ENCODE measurements at places on chromosomes 2 and 18.
A peak's percentile ranks its signal among the peaks of the same experiment; 100 is the strongest.

DNA sequence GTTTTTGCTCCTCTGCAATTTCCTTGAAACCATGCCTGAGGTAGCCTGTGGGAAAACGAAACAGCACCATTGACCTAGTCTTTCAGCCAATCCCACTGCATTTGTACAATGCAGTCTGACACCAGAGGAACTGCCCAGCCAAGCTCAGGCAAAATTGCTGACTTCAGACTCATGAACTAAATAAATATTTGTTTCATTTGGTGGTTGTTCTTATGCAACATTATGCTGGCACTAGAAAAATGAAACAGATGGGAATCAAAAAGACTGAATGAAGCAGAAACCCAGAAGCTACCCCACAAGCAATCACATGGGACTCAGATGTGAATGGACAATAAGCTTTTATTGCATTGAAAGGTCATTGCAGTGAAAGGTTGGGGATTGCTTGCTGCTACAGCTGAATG, 1.7 kb downstream of the NAT8 start:
- DNase-seq, result no peak

DNA sequence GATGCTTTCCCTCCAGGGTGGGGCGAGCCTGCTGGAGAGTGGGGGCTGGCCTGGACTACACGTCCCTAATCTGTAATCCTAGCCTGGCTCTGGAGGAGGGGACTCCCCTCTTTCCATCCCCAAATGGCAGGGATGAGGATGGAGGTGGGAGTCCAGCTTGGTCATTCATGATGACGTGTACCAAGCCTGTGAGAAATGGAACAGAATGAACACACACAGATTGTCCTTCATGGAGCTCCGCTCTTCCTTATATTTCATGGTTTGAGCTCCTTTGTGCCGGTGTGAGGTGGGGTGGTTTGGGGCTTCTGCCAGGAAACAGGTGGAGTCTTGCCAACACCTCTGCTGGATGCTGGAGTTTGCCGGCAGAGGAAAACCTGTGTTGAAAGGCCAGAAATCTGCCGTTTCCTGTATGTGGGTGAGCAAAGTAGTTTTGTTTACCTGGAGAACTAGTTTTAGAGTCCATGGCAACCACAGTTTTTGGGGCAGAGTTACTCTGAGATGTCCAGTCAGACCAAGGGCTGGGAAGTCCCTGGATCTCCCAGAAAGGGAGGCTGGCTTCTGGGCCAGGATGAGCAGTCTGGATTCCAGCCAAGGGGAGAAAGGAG, 417.6 kb upstream of the MEX3C start:
- DNase-seq, result no peak

DNA sequence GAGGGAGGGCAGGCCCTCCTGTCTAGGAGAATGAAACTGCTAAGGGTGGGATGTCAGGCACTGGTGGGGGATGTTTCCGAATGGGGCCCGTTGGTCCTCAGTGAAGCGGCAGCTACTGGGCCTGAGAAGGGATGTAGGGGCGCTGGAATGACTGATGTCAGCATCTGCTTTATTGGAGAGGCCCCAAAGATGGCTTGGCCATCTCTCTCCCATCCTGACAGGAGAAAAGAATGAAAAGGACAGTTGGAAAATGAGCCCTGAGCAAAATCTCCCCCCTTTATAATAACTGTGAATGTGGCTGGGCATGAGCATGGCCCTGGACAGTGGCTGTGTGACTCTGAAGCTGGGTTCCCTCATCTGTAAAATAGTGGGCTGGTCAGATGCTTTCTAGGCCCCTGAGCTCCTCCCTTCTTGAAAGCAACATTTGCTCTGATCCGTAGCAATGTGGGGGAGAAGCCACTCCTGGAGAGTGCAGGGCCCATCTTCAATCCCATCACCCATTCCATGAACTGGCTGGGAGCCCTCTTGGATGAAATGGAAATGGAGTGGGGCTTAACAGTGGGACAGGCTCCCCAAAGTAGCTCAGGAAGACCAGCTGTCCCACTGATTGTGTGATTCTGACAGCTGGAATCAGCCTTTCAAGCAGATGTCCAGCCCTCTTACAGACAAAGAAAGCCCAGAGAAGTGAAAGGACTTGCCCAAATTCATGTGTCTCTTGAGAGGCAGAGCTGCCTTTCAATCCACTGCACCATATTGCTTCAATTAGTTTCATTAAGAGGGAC, 232.7 kb upstream of the SMAD2 start:
- no peak for DNase-seq

- no peak for DNase-seq
Measured at GRCh38 chr2:65566617-65567016, 134.2 kb upstream of the SPRED2 start.

DNA sequence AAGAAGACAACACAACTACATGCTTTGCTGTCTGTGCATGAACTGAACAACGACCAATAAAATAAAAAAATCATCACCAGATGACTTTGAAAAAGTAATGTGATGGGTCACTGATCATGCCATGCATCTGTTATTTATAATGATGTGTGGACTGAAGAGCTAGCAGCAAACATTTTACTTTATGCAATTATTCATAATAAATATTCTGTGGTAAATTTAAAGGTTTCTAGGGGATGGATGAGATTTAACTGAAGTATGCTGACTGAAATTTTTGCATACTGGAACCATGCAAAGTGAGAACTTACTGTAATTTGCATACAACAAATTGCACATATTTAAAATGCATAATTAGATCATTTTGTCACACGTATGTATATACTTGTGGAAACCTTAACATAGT, 31.3 kb upstream of the BAZ2B start:
- DNase-seq, result no peak

GRCh38 chr2:54387059-54387991, 68.8 kb upstream of the SPTBN1 start:
- DNase-seq, result no peak

- no peak for DNase-seq
Measured at GRCh38 chr2:39381653-39382052, 55.4 kb downstream of the MAP4K3 start.

DNA sequence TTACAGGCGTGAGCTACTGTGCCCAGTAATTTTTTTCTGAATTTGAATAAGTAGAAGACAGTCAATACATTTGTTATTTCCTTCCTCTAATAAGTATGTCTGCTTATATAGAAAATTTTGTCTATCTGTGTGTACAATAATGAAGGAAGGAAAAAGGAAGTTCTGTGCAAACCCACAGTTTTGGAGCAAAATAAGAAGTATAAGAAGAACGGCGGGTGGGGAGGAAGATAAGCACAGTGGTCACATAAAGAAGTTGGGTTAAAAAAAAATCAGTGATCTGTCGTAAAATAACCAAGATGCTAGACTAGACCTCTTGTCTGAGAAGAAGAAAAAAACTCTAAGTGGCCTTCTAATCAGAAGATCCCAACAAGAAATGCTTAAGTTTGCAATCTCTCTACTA, 20.2 kb downstream of the MGAT4A start:
- no peak for DNase-seq

DNA sequence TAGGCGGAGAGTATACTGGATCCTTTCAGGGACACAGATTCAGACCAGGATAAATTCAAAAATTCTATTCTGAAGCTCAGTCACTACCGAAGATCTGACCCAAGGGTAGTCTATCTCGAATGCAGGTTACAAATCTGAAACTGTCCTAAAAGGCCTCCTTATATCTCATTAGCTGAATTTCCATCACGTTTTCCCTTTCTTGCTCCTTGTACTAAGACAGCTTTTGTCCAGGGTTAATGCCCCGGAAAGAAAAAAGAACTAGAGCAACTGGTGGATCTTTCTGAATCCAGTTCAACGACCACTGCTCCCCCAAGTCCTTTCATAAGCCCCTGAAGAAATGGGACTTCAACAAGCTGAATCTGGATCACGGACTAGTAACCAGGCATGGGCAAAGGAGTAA, 97.5 kb upstream of the CCDC85A start:
- no peak for DNase-seq

GRCh38 chr2:103402944-103403343, 641.1 kb downstream of the TMEM182 start:
- no peak for DNase-seq

DNA sequence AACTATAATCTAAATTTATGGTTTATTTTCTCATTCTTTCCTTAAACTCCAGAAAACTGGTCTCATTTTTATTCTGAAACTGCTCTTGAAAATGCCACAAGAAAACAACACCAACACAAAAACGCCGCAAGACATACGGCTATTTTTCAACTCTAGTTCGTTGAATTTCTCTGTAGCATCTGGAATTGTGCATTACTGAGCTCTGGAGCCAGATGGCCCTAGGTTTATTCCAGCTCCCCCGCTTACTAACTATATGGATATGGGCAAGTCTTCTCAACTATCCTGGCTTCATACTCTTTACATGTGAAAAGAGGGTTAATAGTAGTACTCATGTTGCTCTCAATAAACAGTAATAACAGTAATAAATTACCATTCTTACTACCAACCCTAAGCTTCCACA, 19.9 kb downstream of the FAM98A start:
- DNase-seq, result no peak

- DNase-seq, result no peak
Measured at GRCh38 chr2:145753966-145754365, 1234.0 kb upstream of the ZEB2 start.

DNA sequence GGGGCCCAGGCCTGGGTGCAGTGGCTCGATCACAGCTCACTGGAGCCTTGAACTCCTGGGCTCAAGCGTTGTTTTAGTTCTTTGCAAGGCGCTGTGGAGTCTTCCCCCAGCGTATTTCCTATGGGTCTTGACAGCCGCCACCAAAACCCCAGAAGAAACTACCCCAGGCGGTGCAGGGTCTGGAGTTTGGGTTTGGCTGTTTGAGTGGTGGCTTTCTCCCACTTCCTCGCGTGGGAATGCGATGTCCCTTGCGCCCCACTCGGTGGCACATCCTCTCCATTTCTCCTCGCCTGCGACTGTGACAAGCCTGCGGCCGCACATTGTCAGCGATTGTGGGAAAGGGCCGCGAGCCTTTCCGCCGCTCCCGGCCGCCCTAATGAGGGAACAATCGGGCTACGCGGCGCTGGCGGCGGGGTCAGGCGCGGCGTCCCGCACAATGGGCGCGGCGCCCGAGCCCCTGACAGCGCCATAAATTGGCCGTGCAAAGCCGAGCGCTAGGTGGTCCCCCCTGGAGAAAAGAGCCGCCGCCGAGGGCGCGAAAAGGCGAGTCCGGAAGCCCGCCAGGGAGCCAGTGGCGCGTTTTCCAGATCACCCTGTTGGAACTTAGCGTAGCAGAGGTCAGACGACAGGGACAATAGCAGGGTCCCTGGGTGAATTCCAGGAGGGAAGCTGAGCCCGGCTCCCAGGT, 194.9 kb upstream of the POU3F3 start:
- DNase-seq, result no peak

DNA sequence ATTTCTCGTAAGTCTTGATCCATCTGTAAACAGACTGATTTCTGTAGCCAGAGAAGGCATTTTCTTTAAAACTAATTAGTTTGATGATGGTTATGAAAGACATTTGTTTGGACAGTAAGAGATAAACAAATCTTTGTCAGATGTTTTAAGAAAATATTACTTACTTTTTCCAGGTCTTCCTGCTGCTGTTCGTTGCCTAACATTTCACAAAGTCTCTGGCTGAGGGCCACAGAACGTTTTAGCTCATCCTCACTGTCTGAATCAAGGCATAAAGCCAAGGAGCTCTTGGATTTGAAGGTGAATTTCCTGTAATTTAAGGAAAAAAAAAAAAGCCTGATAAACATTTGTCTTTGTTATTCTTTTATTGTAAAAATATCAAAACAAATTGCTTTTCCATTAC, 57.8 kb downstream of the VIL1 start:
- no peak for DNase-seq

DNA sequence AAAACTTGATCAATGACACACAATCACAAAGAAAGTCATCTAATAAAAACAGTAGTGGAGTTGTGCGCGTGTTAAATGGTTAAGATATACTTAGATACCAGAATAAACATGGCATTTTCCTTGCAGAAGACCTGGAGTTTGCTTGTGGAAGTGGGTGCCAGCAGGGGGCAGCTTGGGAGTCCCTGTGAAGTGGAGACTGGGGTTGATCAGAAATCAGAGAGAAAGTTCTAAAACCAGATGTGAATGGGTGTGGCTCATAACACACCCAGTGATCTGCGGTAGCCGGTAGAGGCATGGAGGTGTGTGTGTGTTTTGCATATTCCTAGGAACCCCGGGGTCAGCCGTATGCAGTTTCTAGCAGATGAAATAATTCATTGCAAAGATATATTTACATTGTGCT, 300.1 kb upstream of the TRIB2 start:
- DNase-seq, result peak; percentile 56

GRCh38 chr2:9398881-9399780, 24.2 kb downstream of the ITGB1BP1 start:
- no peak for DNase-seq

GRCh38 chr2:209512971-209513370, 89.1 kb downstream of the MAP2 start:
- DNase-seq, result no peak

DNA sequence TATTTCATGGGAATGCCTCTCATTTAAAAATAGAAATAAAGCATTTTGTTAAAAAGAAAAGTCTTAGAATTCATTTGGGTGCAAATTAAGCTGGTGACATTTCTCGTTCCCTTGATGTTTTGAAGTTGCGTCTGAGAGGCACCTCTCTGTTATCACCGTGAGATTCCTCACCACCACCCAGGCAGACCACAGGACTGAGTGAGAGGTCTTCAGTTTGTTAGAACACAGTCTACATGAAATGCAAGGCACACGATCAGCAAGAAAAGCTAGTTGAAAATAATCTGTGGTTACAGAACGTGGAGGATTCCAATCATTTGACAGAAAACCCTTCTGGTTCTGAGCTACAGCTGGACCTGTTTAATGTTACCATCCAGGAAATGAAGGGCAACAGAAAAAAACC, 116.0 kb downstream of the UXS1 start:
- no peak for DNase-seq

DNA sequence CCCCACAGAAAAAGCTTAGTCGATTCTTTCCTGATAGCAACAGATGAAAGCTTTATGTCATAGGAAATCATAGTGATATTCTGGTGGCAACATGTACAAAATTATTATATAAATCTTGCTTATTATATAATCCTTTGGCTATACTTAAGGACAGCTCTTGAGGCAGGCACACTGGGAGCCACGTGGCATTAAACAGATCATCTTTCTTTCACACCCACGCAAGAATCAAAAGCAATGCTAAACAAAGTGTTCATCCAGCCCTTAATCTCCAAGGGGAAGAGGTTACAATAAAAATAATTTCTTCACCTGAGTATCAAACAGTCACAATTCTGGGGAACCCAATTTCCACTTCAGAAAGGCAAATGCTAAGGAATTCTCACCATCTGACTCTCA, 57.8 kb downstream of the CYB5A start:
- no peak for DNase-seq
